Adrenal gland (tissue), 19 donors: ENCODE measurements at places on chromosomes 13 and 19.

- DNase-seq, result no peak
Measured at GRCh38 chr19:2079865-2080301, 16.2 kb downstream of the MOB3A start.

- DNase-seq, result no peak
Measured at GRCh38 chr13:99953138-99953755, 18.3 kb downstream of the ZIC5 start.

DNA sequence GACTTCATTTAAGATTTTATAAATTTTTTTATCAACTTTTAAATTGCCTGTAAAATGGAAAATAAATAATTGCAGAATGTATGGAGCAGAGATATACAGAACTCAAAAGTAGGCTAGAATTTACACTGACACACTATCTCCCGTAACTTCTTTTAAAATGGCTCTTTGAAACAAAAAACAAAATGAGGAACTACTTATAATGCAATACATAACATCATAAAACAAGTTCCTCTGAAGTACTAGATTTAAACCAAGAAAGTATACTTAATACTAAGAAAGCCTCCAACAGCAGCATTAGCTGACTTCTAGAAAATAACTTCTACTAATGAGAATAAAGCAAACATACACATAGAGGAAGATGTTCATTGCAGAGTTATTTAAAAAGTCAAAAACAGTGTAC is 17.0 kb downstream of the RBM26 start:
- no peak for DNase-seq

- no peak for DNase-seq
Measured at GRCh38 chr19:54492568-54492967, 10.1 kb upstream of the LAIR2 start.

DNA sequence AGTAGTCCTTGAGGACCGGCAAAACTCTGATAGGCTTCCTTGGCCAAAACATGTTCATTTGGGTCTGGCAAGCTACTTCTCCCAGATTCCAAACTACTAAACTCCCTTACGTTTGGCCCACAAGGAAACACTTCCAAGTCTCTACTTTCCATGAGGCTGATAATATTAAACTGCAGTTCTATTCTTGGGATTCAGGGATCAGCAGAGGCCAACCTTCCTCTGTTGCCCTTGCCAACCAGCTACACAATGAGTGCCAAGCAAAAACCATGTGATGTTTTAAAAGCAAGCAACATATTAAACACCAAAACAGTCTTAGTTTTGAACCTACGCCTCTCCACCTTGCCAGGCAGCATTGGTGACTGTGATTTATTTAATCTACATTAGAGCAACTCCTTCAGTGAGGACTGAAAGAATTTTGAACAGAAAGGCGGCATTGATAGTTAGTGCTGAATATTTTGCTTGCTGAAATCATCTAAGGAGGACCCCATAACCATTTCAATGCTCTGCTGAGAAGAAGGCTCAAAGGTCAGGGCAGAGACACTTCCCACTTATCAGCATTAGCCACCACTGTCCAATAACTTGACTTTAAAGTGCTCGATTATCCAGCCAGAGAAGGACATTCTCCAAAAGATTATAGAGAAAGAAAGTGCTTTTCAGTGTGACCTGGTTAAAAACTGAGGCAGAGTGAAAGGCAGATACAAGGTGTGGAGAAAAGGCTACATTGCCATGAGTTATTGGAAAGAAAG is 287.1 kb downstream of the TBC1D4 start:
- no peak for DNase-seq

DNA sequence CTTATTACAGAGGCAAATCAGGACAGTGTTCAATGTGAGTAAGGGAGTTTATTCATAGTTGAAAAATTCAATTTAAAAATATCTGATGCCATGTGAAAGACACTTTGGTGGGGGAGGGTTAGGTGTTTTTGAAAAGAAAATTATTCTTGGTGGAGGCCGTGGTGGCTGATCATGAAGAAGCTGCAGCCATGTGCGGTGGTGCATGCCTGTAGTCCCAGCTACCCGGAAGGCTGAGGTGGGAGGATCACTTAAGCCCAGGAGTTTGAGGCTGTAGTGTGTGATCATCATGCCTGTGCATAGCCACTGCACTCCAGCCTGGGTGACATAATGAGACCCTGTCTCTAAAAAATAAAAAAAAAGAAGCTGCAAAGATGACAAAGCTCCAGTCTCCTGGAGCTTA is 28.6 kb downstream of the WDFY2 start:
- DNase-seq, result no peak

- DNase-seq, result no peak
Measured at GRCh38 chr13:59734393-59734792, 429.3 kb downstream of the DIAPH3 start.

GRCh38 chr19:4369109-4369887 is 25.9 kb downstream of the MPND start:
- DNase-seq, result no peak

DNA sequence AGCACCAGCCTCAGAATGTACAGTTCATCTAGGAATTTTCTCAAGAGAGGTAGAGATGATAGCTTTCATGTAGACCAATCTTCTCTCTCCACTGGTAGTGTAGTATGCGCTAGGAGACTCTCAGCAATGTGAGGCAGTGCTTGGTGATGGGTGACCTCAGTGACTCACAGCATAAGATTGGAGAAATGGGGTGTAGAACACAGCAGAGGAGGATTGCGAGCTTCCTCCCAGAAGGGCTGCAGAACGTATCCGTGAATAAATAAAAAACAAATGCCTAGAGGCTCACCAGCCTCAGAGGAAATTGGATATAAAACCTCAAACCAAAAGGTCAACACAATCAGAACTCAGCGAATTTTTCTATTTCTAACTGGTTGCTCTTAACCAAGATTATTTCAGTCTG is 182.9 kb upstream of the RXFP2 start:
- no peak for DNase-seq

GRCh38 chr19:12769689-12770088 is 5.7 kb downstream of the HOOK2 start:
- DNase-seq, result no peak
